ENCODE measurements at places on chromosomes 6 and 20. TPM values are rescaled to one million over a fixed set of nuclear protein-coding genes. Genes with fewer than 3 reads are reported as not detected.

DNA sequence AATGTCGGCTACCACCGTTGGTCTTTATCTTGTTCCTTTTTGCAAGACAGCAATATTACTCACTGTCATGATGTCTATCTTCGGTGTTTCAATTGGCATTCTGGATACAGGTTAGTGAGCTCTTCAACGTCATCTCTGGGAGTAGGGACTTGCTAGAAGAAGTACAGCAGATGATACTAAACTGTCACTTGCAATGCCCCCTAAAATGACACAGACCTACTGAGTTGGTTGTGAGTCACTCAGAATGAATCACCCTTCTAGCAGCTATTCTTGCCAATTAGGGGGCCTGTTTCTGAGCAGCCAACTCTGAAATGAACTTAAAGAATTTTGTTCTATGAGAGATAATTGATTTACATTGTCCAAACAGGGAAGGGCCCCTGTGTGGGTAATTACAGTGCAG lies 176.5 kb downstream of the SLC16A10 start:
- H3K4me1 ChIP-seq = peaks cover 40% of the 10 kb centered on the region
- no peaks in the 10 kb centered on the region for H3K27me3 ChIP-seq
- H3K4me3 ChIP-seq = no peak overlapping the region
- DNase-seq = no peak

GRCh38 chr20:52034581-52034980 lies 157.0 kb downstream of the ZFP64 start:
- no peaks in the 10 kb centered on the region for H3K36me3 ChIP-seq
- peaks cover 7% of the 10 kb centered on the region for H3K4me1 ChIP-seq
- H3K4me3 ChIP-seq = no peak overlapping the region
- DNase-seq = no peak
- H3K27me3 ChIP-seq = no peaks in the 10 kb centered on the region

PNPLA1 gene
- not detected for total RNA-seq

DNA sequence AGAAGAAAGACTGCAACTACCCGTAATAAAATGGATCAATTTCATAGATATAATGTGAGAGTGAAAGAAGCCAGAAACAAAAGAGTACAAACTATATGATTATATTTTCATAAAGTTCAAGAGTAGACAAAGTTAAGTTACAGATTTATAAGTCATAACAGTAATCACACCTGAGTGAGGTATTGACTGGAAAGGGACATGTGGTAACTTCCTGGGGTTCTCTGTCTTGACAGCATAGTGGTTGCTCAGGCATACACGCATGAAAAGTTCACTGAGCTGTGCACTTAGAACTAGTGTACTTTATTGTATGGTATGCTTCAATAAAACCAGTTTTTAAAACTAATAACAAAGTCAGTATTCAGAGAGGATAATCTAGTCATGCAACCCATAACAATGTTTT lies 653.6 kb downstream of the EPM2A start:
- H3K4me3 ChIP-seq = no peak overlapping the region
- DNase-seq = no peak
- H3K4me1 ChIP-seq = no peaks in the 10 kb centered on the region
- H3K27me3 ChIP-seq = no peaks in the 10 kb centered on the region
- H3K27ac ChIP-seq = no peak overlapping the region

SLC26A8 gene
- total RNA-seq = not detected

IRF4 gene
- 0.22 TPM for total RNA-seq

DNA sequence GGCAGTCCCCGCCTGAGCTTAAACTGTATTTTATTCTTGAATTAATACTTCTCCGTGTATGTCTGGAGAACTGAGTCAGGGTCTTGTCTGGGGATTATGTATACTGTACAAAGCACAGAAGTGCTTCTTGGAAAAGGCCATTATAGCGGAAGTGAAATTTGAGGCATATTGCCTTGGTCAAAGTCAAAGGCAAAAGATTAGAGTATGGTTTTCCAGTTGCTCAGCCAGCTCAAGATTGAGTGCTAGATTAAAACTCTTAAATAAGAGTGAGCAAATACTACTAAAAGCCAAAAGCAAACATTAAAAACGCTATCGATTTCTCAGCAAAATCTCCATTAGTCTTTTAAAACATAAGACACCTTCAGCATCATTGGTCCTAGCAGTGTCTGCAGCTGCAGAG lies 207.7 kb upstream of the MAN1A1 start:
- H3K36me3 ChIP-seq = no peaks in the 10 kb centered on the region
- no peaks in the 10 kb centered on the region for H3K27me3 ChIP-seq
- H3K4me3 ChIP-seq = no peak overlapping the region
- H3K27ac ChIP-seq = no peak overlapping the region
- H3K4me1 ChIP-seq = no peaks in the 10 kb centered on the region

GRCh38 chr6:82740072-82740471 lies 325.6 kb downstream of the UBE3D start:
- H3K4me3 ChIP-seq = no peak overlapping the region
- H3K27me3 ChIP-seq = peaks cover 5% of the 10 kb centered on the region
- H3K36me3 ChIP-seq = no peaks in the 10 kb centered on the region
- no peaks in the 10 kb centered on the region for H3K4me1 ChIP-seq
- no peak overlapping the region for H3K27ac ChIP-seq
- DNase-seq = no peak

GRCh38 chr6:37502703-37503291 lies 3.1 kb upstream of the CCDC167 start:
- H3K27me3 ChIP-seq = no peaks in the 10 kb centered on the region
- H3K4me3 ChIP-seq = no peak overlapping the region
- DNase-seq = no peak
- H3K27ac ChIP-seq = no peak overlapping the region

GRCh38 chr6:125267806-125268523 lies 33.8 kb downstream of the HDDC2 start:
- no peak overlapping the region for H3K4me3 ChIP-seq
- H3K36me3 ChIP-seq = peaks cover 18% of the 10 kb centered on the region
- H3K27me3 ChIP-seq = no peaks in the 10 kb centered on the region

- no peak overlapping the region for H3K27ac ChIP-seq
- no peak overlapping the region for H3K4me3 ChIP-seq
- DNase-seq = no peak
- H3K4me1 ChIP-seq = peaks cover 9% of the 10 kb centered on the region
- peaks cover 71% of the 10 kb centered on the region for H3K27me3 ChIP-seq
- no peaks in the 10 kb centered on the region for H3K36me3 ChIP-seq
These were observed 257.5 kb upstream of the PMEPA1 start for GRCh38 chr20:57967364-57967763.

- no peak overlapping the region for H3K27ac ChIP-seq
- no peak overlapping the region for H3K4me3 ChIP-seq
- no peaks in the 10 kb centered on the region for H3K36me3 ChIP-seq
- DNase-seq = no peak
- H3K27me3 ChIP-seq = no peaks in the 10 kb centered on the region
These were observed 677.0 kb upstream of the ID4 start for GRCh38 chr6:19160081-19160730.

GRCh38 chr6:54419885-54420284 lies 111.6 kb downstream of the TINAG start:
- no peak for DNase-seq
- H3K4me1 ChIP-seq = no peaks in the 10 kb centered on the region
- H3K4me3 ChIP-seq = no peak overlapping the region
- no peaks in the 10 kb centered on the region for H3K36me3 ChIP-seq

DNA sequence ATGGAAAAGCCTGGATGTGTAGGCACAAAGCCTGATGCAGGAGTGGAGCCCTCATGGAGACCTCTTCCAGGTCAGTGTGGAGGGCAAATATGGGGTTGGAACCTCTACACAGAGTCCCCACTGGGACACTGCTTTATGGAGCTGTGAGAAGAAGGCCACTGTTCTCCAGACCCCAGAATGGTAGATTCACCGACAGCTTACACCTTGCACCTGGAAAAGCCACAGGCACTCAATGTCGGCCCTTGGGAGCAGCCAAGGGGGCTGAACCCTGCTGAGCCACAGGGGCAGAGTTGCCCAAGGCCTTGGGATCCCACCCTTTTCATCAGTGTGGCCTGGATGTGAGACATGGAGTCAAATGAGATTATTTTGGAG lies 24.9 kb downstream of the NCR2 start:
- H3K27ac ChIP-seq = no peak overlapping the region
- no peaks in the 10 kb centered on the region for H3K36me3 ChIP-seq
- no peak for DNase-seq
- no peaks in the 10 kb centered on the region for H3K4me1 ChIP-seq

- no peaks in the 10 kb centered on the region for H3K4me1 ChIP-seq
- H3K27me3 ChIP-seq = peaks cover 23% of the 10 kb centered on the region
- H3K27ac ChIP-seq = no peak overlapping the region
These were observed 492.4 kb upstream of the CDH4 start for GRCh38 chr20:60759651-60760050.

- no peak overlapping the region for H3K4me3 ChIP-seq
- H3K36me3 ChIP-seq = no peaks in the 10 kb centered on the region
- no peaks in the 10 kb centered on the region for H3K27me3 ChIP-seq
- peak; percentile 72 for DNase-seq
- peak overlapping the region; percentile 76 for H3K27ac ChIP-seq
These were observed 75.8 kb upstream of the AFDN start for GRCh38 chr6:167750956-167751358.

DNA sequence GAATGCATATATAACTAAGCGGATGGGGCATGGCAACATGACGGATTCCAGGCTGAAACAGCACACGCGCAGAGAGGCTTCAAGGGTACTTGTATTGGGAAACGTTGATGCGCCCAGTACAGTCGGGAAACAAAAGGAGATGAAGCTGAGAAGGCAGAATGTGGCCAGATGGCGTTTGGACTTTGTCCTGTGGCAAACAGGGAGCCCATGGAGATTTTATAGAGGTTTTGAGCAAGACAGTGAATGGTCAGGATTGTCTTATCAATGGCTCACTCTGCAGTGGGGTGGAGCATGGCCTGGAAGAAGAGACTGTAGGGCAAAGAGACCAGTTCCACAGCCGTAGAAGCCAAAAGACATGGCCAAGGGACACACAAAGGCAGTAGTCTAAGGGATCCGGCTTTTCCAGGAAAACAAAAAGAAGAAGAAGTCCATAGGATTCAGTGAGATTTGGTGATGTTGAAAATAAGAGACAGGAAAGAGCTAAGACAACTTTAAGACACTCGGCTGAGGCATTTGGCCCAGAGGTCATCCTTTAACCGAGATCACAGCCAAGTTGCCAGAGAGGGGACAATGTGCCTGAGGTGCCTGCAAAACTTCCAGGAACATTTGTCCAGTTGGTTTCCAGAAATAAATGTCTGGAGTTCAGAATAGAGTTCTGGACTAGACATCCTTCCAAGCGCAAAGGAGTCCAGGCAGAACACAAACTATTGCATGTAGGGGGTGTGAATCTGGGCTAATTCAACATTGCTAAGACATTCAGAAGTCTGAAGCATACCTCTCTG lies 123.0 kb upstream of the RREB1 start:
- DNase-seq = no peak
- H3K36me3 ChIP-seq = no peaks in the 10 kb centered on the region
- peaks cover 6% of the 10 kb centered on the region for H3K4me1 ChIP-seq
- no peak overlapping the region for H3K4me3 ChIP-seq

DNA sequence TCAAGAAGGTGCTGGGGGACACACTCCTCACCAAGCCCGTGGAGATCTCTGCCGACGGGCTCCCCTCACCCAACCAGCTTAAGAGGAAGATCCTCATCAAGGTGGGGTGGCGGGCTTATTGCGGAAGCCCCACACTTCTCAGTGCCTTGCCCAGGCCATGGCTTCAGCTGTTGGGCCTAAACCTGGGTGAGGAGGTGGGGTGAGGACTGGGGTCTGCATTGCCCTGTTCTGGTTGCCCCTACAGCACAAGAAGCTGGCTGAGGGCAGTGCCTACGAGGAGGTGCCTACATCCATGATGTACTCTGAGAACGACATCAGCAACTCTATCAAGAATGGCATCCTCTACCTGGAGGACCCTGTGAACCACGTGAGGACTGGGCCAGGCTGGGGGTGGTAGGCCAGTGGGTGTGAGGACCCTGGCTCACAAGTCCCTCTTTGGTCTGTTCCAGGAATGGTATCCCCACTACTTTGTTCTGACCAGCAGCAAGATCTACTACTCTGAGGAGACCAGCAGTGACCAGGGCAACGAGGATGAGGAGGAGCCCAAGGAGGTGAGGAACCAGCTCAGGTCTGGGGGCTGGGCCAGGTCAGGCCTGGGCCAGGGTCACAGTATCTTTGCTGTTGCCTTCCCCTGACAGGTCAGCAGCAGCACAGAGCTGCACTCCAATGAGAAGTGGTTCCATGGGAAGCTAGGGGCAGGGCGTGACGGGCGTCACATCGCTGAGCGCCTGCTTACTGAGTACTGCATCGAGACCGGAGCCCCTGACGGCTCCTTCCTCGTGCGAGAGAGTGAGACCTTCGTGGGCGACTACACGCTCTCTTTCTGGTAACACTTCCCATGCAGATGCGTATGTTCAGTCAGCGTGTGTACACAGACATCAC lies 27.9 kb downstream of the PLCG1 start:
- H3K27ac ChIP-seq = no peak overlapping the region
- H3K36me3 ChIP-seq = peaks cover 93% of the 10 kb centered on the region
- H3K4me3 ChIP-seq = no peak overlapping the region
- no peak for DNase-seq
- no peaks in the 10 kb centered on the region for H3K27me3 ChIP-seq
- peaks cover 18% of the 10 kb centered on the region for H3K4me1 ChIP-seq

- H3K27me3 ChIP-seq = peaks cover 27% of the 10 kb centered on the region
- H3K4me1 ChIP-seq = peaks cover 31% of the 10 kb centered on the region
- no peaks in the 10 kb centered on the region for H3K36me3 ChIP-seq
- peak overlapping the region; percentile 81 for H3K27ac ChIP-seq
- H3K4me3 ChIP-seq = no peak overlapping the region
These were observed 46.2 kb upstream of the EEF1A1 start for GRCh38 chr6:73566954-73567591.

- peak overlapping the region; percentile 17 for H3K27ac ChIP-seq
- peaks cover 14% of the 10 kb centered on the region for H3K36me3 ChIP-seq
- no peaks in the 10 kb centered on the region for H3K27me3 ChIP-seq
- H3K4me3 ChIP-seq = no peak overlapping the region
- peaks cover 74% of the 10 kb centered on the region for H3K4me1 ChIP-seq
These were observed 20.1 kb downstream of the IGF2R start for GRCh38 chr6:159988983-159989454.

DNA sequence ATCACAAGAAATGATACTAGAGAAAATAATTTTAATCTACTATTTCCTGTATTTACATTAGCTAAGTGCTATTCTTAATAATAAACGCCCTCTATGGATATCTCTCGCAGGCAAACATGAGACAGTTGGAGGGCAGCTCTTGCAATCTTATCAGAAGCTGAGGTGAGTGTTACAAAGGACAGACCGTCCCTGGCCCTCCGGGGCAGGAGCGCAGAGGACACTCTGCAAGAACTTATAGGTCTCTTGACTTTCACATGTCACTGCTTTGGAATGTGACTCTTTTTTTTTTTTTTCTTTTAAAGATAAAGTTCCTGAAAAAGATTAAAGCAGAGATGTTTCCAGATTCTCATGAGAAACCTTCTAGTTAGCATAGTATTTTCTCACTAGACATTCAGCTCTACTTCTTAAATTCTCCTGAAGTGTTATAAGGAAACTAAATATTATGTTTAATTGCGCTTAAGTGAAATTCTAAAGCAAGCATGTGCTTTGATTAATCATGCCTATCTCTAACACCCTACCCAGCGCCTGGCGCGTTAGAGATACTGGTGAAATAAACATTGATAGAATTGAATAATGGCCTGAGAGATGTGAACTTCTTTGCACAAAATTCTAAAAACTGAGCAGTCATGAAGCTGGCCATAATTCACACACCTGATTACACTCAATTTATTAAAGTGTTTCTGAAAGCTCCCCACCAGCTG lies 57.4 kb downstream of the SYTL3 start:
- H3K27ac ChIP-seq = peak overlapping the region; percentile 87
- H3K4me1 ChIP-seq = peaks cover 50% of the 10 kb centered on the region
- DNase-seq = peak; percentile 60
- H3K4me3 ChIP-seq = peak overlapping the region; percentile 56

Data from left ventricle myocardium inferior (tissue), 1 donor.